ENCODE measurements at places on chromosomes 1 and 21.

DNA sequence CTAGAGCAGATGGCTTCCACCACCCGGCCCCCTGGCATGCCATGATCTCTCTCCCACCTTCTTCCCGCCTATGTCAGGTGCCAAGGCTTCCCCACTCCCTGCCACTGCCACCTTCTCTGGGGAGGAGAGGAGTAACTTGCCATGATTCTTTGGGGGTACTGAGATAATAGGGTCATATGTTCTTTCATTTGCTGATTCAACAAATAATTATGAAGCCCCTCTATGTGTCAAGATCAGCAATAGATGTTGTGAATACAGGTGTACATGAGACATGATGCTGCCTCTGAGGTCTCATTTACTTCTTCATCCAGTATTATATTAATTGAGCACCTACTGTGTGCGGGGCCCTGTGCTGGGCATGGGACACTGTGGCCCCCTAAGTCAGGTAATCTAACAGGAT, 6.0 kb upstream of the VWA5B1 start:
- DNase-seq = no peak

- no peak for DNase-seq
Observed at GRCh38 chr1:197961933-197962332, 44.8 kb downstream of the LHX9 start.

DNA sequence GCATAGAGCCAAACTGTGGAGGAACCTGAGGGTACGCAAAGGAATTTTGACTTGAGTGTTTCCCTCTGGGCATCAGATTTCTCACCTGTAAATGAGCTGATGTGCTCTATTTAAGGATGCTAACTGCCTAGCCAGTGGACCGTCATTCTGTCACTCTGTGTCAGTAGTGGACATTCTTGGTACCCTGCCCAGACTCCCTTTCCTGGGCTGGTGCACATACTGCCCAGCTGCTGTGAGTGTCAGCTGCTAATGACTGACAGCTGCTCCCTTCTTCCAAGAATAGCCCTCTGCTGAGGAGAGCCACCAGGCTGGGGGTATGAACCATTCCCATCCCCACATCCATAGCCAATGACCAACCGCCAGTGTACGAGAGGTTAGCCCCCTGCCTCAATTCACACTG, 193.1 kb upstream of the DAB1 start:
- no peak for DNase-seq

- peak; percentile 91 for DNase-seq
Observed at GRCh38 chr1:243475966-243476365, 220.1 kb downstream of the SDCCAG8 start.

GRCh38 chr1:229730573-229730972, 104.5 kb downstream of the URB2 start:
- DNase-seq = no peak

All from fibroblast of upper back skin (primary cell).